ENCODE measurements at places on chromosomes 5 and 9.

- H3K4me3 ChIP-seq: no peak overlapping the region
- no peak for DNase-seq
- no peaks in the 10 kb centered on the region for H3K36me3 ChIP-seq
- H3K4me1 ChIP-seq: no peaks in the 10 kb centered on the region
Measured at GRCh38 chr5:100691548-100691947, 156.4 kb downstream of the FAM174A start.

DNA sequence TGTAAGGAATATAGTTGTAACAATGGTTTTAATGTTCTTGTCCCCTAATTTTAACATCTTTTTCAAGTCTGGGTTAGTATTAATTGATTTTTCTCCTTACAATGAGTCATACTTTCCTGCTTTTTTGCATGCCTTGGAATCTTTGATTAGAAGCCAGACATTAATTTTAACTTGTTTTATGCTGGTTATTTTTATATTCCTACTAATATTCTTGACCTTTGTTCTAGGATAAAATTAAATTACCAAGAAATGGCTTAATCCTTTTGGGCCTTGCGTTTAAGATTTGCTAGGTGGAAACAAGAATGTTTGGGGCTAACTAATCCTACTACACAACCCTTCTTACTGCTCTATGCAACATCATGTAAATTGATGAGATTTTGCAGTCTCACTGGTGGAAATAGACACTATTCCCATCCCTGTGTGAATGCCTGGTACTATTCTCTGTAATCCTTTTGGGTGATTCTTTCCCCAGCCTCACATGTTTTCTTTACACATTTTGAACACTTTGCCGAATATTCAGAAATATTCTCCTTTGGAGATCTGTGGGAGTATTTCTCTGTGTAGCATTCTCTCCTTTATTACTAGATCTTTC, 47.2 kb downstream of the ZCCHC7 start:
- peaks cover 65% of the 10 kb centered on the region for H3K36me3 ChIP-seq
- no peak overlapping the region for H3K4me3 ChIP-seq
- H3K27ac ChIP-seq: no peak overlapping the region
- H3K4me1 ChIP-seq: peaks cover 28% of the 10 kb centered on the region
- no peaks in the 10 kb centered on the region for H3K27me3 ChIP-seq

GRCh38 chr5:14415698-14416074, 165.9 kb upstream of the OTULINL start:
- H3K27ac ChIP-seq: peak overlapping the region; percentile 96
- peaks cover 2% of the 10 kb centered on the region for H3K36me3 ChIP-seq
- DNase-seq: no peak
- peaks cover 2% of the 10 kb centered on the region for H3K27me3 ChIP-seq
- H3K4me3 ChIP-seq: peak overlapping the region; percentile 75

- H3K36me3 ChIP-seq: no peaks in the 10 kb centered on the region
- no peaks in the 10 kb centered on the region for H3K4me1 ChIP-seq
- DNase-seq: no peak
- no peaks in the 10 kb centered on the region for H3K27me3 ChIP-seq
Measured at GRCh38 chr9:133454943-133455673, 4.7 kb upstream of the CACFD1 start.

DNA sequence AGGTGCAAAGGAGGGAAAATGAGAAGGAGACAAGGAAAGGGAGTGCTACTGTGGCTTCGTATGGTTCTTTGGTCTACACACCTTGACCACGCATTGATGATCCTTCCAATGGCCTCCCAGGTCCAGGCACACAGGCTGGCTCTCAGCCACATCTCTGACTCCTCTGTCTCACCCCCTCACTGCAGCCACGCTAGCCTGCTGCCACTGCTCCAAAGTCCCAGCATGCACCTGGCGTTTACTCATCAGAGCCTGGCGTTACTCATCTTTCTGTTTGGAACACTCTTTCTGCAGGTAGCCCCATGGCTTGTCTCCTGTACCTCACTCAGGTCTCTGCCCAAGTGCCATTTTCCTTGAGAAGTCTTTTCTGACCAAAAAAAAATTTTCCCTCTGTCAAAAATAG, 195.5 kb downstream of the SNCAIP start:
- no peaks in the 10 kb centered on the region for H3K36me3 ChIP-seq
- DNase-seq: no peak
- no peaks in the 10 kb centered on the region for H3K27me3 ChIP-seq
- H3K4me3 ChIP-seq: no peak overlapping the region

- H3K4me3 ChIP-seq: no peak overlapping the region
- H3K36me3 ChIP-seq: no peaks in the 10 kb centered on the region
- no peaks in the 10 kb centered on the region for H3K27me3 ChIP-seq
- no peak overlapping the region for H3K27ac ChIP-seq
- no peak for DNase-seq
- H3K4me1 ChIP-seq: no peaks in the 10 kb centered on the region
Measured at GRCh38 chr5:1832511-1833250, 31.5 kb downstream of the NDUFS6 start.

DNA sequence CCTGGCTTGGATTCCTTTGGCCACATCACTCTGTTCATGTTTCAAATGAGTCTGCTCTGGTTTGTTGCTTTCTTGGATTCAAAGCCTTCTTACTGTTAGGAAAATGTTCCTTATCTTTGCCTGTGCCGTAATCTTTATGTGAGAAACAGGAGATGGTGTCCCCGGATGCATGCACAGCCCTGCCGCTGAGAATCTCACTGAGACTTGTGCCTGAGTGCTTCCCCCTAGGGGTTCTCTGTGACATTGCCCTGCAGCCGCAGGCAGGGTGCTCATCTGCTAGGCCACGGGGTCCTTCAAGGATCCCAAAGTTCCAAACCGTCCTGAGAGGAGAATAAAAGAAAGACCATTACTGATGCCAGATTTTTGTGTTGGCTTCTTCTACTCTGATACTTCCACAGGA, 81.4 kb upstream of the ANKRD55 start:
- DNase-seq: peak; percentile 52
- H3K27ac ChIP-seq: no peak overlapping the region
- H3K4me1 ChIP-seq: peaks cover 44% of the 10 kb centered on the region
- H3K36me3 ChIP-seq: no peaks in the 10 kb centered on the region
- no peaks in the 10 kb centered on the region for H3K27me3 ChIP-seq

- H3K27me3 ChIP-seq: no peaks in the 10 kb centered on the region
- DNase-seq: no peak
- H3K27ac ChIP-seq: no peak overlapping the region
- peaks cover 29% of the 10 kb centered on the region for H3K36me3 ChIP-seq
- no peaks in the 10 kb centered on the region for H3K4me1 ChIP-seq
- no peak overlapping the region for H3K4me3 ChIP-seq
Measured at GRCh38 chr5:137960141-137960540, 70.9 kb downstream of the PKD2L2 start.

DNA sequence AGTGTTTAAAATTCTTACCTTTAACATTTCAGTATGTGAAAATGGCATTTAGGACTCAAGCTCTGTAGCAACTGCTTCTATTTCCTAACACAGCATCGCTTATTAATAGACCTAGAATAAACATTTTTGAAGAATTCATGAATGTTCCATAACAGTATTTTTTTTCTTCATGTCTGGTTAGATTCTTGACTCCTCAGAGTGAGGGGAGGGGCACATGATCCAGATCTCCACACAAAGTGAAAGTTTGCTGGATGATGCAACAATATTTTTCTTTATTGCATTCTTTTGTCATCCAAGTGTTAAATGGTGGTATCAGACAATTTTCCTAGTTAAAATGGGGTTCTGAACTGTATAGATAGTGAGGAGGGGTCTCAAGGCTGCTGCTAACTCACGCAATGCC, 130.8 kb upstream of the MAN2A1 start:
- H3K4me1 ChIP-seq: peaks cover 11% of the 10 kb centered on the region
- DNase-seq: no peak
- H3K27me3 ChIP-seq: no peaks in the 10 kb centered on the region

GRCh38 chr5:89457411-89458331, 574.7 kb upstream of the MEF2C start:
- H3K27me3 ChIP-seq: peaks cover 1% of the 10 kb centered on the region
- H3K27ac ChIP-seq: no peak overlapping the region
- H3K4me3 ChIP-seq: no peak overlapping the region
- H3K36me3 ChIP-seq: no peaks in the 10 kb centered on the region
- no peak for DNase-seq

- H3K36me3 ChIP-seq: no peaks in the 10 kb centered on the region
- DNase-seq: no peak
- H3K27ac ChIP-seq: no peak overlapping the region
- H3K4me1 ChIP-seq: no peaks in the 10 kb centered on the region
- H3K27me3 ChIP-seq: no peaks in the 10 kb centered on the region
- H3K4me3 ChIP-seq: no peak overlapping the region
Measured at GRCh38 chr9:110640736-110641135, 27.9 kb upstream of the MUSK start.

DNA sequence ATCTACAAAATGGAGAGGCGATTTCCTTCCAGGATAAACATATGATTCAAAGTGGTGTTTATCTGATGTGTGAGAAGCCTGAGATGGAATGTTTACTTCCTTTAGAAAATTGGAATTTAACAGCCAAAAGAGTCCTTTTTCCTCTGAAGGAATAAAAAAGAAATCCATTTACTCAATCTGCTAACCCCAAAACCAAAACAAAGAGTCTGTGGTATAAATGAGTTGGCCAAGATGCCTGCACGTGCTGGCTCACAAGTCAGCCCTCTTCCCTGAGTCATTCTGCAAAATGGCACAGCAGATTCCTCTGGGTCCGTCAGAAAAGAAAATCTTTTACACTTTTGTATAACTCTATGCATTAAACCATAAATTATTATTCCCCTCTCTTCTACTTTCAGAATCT, 60.8 kb downstream of the EBF1 start:
- peaks cover 14% of the 10 kb centered on the region for H3K27me3 ChIP-seq
- no peaks in the 10 kb centered on the region for H3K36me3 ChIP-seq
- no peak for DNase-seq
- H3K27ac ChIP-seq: no peak overlapping the region
- H3K4me3 ChIP-seq: no peak overlapping the region

- DNase-seq: no peak
- no peak overlapping the region for H3K4me3 ChIP-seq
- no peak overlapping the region for H3K27ac ChIP-seq
- no peaks in the 10 kb centered on the region for H3K36me3 ChIP-seq
- no peaks in the 10 kb centered on the region for H3K4me1 ChIP-seq
Measured at GRCh38 chr5:8756498-8757084, 789.3 kb downstream of the SEMA5A start.

- H3K4me1 ChIP-seq: no peaks in the 10 kb centered on the region
- DNase-seq: no peak
- no peak overlapping the region for H3K27ac ChIP-seq
- no peak overlapping the region for H3K4me3 ChIP-seq
Measured at GRCh38 chr9:109733690-109734089, 46.3 kb upstream of the PALM2AKAP2 start.

DNA sequence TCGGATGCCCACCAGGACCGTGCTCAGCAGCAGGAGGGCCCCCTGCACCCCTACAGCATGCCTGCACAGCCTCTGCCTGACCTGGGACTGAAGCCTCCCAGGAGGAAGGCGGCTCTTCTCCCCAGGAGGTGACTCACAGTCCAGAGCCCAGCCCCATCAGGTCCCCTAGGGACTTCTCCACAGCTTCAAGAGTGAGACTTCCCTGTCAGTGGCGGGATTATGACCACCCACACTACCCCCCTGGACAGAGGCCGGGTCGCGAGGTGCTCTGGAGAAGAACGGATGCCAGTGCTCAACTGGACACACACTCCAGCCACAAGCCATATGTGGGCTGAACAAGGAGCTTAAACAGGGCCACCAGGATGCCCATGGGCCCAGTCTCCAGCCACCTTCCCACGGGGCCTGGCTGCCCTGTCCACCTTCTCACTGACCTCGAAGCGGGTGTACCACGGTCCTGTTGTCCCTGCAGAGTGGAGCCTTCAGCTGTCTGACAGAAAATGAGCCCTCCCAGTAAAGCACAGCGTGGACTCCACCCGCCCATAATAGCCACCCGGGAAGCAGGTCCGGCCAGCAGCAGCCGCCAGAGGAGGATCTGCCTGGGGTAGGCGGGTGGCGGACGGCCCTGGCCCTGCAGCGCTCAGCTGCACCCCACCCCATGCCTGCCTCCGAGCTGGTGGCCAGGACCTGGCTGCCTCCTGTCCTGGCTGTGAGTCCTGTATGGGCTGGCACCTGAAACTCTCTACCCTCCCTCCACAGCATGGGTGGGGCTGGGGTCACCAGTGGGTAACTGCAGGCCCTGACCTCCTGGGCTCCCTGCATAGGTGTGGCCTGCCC, 54.7 kb downstream of the SEMA4D start:
- H3K27me3 ChIP-seq: no peaks in the 10 kb centered on the region
- H3K4me3 ChIP-seq: peak overlapping the region; percentile 24
- H3K4me1 ChIP-seq: peaks cover 96% of the 10 kb centered on the region
- peak overlapping the region; percentile 93 for H3K27ac ChIP-seq

GRCh38 chr9:77820293-77820954, 172.3 kb upstream of the GNA14 start:
- peaks cover 5% of the 10 kb centered on the region for H3K36me3 ChIP-seq
- no peaks in the 10 kb centered on the region for H3K27me3 ChIP-seq
- H3K27ac ChIP-seq: no peak overlapping the region
- no peak for DNase-seq
- H3K4me3 ChIP-seq: no peak overlapping the region

DNA sequence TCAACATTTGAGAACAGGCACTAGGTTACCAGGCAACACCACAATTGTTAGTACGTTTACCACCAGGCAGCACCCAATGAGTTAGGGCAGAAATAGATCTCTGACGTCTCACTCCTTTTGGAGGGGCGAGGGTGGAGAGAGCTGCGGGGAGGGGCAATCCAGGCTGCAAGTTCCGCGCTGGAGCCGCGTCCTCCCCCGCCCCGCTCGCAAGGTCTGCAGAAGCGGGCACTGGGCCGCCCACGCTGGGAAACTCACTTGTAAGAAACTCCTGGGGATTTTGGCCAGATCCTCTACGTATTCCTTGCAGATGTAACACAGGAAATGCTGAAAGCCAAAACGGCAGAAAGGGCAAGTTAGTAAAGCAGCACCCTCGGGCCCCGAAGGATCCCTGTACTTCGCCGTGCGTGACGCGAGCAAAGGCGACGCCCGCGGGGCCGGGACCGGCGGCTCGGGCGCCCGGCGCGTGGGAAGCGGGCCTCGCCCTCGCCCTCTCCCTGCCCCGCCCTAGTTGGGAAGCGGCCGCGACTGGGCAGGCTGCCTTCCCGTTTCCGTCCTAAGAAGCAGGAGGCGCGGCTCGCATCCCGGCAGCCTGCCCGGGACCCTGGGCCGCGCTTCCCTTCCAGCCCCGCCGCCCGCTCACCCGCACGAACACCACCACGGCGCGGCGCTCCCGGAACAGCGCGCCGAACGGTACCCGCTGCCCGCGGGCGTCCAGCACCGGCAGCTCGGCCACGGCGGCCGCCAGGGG, 493 bp downstream of the PRXL2C start:
- peak overlapping the region; percentile 77 for H3K27ac ChIP-seq
- H3K4me3 ChIP-seq: peak overlapping the region; percentile 81
- no peaks in the 10 kb centered on the region for H3K36me3 ChIP-seq
- peak; percentile 64 for DNase-seq
- peaks cover 15% of the 10 kb centered on the region for H3K4me1 ChIP-seq

- H3K4me3 ChIP-seq: no peak overlapping the region
- no peaks in the 10 kb centered on the region for H3K36me3 ChIP-seq
- no peak overlapping the region for H3K27ac ChIP-seq
- no peak for DNase-seq
Measured at GRCh38 chr5:141880961-141881801, 3.0 kb upstream of the PCDH1 start.
